Fibroblast of the aortic adventitia (primary cell): ENCODE measurements at places on chromosomes 1 and 21.

- DNase-seq, result no peak
These were observed 36.0 kb downstream of the TRAPPC10 start for GRCh38 chr21:44047996-44048560.

DNA sequence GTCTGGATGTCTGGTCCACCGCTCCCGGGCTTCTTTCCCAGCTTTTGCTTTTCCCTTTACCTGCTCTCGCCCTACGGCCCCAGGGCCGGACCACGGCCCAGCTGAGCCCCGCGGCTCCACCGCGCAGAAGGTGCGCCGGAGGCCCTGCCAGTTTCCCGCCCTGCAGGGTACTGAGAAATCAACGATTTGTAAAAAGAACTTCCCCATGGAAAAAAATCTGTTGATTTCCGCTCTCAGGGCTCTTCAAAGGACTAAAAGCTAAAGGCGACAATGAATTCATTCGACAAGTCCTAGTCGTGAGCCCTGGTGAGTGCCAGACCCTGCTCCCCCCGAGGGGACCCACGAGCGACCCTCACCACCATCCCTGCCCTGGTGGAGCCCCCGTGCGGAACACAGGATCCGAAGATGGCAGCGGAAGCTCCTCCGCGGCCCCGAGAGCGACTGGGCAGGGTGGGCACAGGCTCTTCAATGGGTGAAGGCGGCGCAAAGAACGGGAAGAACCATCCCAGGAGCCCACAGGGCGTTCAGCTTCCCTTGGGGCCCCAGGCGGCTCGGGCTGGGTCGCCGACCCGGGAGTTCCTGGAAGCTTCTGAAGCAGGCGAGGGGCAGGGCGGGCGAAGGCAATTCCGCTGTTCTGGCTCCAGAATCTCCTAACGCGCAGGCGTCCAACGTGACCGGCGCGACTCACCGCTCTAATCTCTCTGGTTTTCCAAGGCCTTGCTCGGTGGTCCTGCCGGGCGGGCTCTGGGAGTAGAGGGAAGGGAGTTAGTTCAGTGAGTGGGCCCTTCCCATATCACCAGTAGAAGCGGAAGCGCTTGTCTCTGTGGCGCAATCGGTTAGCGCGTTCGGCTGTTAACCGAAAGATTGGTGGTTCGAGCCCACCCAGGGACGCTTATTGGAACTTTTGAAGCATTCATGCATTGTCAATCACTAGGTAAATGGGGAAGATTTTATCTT, 6.6 kb upstream of the RNU1-2 start:
- DNase-seq, result peak; percentile 70

DNA sequence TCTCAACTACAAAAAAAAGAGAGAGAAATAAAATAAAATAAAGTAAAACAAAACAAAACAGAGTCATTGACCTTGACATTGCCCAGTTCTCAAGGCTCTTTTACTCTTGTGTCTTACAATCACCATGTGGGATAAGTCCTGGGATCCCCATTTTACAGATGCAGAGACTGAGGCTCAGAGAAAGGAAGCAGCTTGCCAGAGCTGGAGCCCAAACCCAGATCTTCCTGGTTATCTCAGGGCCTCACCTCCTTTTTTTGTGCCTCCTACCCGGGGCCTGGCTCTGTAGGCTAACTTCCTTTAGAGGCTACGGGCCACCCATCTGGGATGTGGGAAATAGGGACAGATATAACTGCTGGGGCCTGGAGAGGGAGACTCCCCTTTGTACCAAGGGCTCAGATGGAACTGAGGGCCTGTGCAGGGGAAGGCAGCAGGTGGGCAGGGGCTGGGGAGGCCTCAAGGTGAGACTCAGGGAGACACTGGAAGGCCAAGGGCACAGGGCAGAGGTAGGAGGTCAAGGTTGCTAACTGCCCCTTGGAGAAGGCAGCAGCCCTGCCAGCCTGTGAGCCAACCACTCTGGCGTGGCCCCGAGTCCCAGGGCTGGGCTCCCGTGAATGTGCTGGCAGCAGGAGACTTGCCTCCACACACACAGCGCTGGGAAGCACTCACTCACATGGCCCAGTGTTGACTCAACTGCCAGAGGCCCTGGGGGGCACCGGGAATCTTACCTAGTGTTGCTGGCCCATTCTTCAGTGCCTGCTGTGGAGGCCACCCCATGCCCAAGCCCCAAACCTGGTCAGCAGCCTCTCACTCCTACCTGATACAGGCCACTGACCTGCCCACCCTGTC, 6.5 kb upstream of the ECE1 start:
- DNase-seq, result no peak

DNA sequence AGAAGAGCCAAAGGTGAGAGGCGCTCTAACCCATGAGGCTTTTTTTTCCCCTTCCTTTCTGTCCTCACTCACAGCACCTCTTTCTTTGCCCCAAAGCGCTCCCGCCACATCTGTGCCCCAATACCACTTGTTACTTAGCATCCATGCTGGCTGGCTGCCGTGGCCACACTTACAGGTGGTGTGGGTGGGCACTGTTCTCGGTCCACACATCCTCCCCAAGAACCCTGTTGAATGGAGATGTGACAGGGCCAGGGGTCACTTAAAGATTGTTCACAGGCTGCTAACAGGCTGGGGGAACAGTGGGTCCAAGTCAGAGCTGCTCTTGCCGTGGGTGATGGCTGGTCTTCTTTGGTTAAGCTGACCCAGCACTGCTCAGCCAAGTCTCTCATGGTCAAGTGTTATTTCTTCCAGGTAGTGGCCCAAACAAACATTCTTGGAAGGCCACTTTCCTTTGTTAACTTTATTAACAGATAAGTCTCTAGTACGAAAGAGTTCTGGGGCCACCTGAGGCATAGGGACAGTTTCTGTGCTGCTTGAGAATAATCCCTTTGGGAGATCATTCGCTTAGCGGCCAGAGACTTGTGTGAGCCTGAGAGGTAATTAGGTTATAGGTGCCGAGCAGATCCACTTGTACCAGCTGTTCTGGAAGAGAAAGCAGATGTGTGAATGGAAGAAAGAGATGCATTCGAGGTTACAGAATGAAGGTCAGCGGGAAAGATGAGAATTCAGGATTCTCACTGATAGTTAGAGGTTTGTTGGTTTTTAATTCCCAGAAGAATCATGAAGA, 62.6 kb upstream of the IRF2BP2 start:
- DNase-seq, result peak; percentile 42

- peak; percentile 59 for DNase-seq
These were observed 1.2 kb downstream of the PTPN14 start for GRCh38 chr1:214550013-214550856.

- peak; percentile 80 for DNase-seq
These were observed 240.7 kb upstream of the HOOK1 start for GRCh38 chr1:59574085-59574484.

DNA sequence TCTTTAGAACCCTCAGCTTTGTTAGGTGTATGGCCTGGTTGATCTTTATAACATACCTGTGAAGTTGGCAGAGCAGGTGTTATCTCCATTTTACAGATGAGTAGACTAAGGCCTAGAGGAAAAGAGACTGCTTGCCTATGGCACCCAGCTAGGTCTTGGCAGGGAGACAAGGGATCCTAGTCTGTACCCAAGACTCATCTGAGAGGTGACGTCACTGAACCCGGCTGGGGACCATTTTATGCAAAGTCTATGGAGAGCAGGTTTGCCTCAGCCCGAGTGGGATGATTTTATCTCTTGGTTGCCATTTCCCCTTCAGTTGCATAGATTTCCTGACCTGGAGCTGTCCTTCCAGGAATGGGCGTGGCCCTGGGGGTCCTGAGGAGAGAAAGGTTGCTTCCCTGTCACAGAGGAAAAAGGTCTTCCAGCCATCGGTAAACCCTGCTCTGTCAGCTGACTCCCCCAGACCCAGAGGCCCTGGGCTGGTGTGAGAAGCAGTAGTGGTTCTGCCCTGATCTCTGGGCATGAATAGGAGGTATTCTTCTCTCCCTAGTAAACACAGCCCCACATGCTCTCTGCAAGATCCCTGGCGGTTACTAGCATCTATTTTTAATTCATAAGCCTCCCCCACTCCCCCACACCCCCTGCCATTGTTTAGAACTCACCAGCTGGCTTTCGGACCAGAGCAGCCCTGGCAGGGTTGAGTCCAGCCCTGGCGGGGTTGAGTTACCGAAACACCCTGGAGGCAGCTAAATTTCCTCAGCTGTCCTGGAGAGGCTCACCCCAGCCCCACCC, 19.6 kb downstream of the TMCC2 start:
- peak; percentile 68 for DNase-seq

DNA sequence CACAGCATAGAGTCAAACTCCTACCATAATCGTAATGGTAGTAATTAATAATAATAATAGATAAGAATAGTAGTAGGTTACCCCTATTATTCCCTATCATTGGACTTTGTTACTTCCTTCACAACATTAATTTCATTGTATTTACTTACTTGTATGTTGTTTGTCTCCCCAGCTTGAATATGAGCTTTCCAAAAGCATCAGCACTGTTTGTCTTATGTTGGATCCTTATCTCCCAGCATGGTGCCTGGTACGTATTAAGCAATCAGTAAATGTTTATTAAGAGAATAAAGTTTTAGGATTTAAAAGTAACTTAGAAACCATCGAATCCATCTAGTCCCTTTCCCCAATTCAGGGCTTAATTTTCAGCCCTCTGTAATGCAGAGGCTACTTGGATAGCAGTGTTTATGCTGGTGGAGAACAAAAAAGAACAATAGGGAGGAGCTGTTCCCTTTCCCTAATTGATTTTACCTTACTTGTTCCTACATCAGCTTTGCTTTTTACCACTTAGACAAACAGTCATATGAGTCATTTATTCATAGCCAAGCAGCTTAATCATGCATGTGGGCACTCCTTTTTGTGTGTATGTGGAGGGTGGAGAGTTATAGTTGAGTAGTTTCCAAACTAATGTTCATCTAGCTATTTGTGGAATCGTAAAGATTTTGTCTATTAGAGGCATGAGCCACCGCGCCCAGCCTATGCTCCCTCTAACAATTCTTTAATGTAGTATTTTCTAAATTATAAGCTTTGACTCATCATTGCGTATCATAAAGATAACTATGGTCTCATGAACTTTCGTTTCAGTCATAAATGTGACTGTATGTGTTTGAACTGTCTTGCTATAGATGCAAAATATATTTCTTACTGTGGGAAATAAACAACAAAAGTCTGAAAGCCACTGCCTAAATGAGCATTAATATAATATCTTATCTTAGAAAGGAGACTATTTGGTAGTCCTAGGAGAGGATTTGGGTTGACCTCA, 20.9 kb upstream of the DR1 start:
- DNase-seq, result peak; percentile 73

- DNase-seq, result no peak
These were observed 65.6 kb downstream of the GRIK3 start for GRCh38 chr1:36968730-36969129.

- no peak for DNase-seq
These were observed 7.3 kb upstream of the IL10 start for GRCh38 chr1:206779638-206780037.

DNA sequence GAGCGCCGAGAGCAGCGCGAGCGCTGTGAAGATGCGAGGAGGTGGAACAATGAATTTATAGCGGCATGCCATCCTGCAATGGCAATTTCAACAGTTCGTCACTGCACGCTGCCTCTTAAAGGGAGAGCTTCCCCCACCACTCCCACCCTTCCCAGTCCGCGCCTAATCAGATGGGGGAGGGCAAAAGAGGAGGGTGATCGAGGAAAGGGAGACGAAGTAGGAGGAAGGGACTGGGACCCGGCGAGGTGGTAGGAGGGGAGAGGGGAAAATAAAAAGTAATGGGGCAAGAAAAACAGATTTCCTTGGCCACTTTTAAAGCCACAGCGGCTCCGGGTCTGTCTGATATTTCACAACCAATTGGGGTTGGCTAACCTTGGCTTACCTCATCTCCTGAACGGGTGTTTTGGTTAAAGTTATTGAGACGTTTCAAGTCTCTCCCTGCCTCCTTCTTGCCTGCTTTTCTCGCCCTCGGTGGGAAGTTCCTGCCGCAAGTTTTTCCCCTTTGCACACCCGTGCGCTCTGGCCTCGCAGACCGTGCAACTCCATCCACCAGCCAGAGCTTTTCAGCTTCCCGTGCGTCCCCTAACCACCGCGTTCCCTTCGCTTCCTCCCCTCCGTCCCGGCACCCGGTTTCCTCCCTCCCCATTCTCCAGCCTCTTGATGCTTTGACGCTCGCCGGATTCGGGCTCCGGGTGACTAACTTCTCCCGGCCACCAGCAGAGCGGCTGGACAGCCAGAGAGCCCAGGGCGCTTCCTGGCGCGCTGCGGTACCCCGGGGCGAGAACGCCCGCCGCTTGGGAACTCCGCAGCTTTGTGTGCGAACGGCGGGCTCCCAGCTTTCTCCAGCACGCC, at the start of gene ADAMTS5:
ADAMTS5 (minus strand) TSS at position 27 of the 852 bp plus-strand sequence. CDS start 697 bp downstream, outside the sequence.
- DNase-seq, result peak; percentile 83

GRCh38 chr1:29254346-29254745, 18.0 kb downstream of the PTPRU start:
- no peak for DNase-seq

DNA sequence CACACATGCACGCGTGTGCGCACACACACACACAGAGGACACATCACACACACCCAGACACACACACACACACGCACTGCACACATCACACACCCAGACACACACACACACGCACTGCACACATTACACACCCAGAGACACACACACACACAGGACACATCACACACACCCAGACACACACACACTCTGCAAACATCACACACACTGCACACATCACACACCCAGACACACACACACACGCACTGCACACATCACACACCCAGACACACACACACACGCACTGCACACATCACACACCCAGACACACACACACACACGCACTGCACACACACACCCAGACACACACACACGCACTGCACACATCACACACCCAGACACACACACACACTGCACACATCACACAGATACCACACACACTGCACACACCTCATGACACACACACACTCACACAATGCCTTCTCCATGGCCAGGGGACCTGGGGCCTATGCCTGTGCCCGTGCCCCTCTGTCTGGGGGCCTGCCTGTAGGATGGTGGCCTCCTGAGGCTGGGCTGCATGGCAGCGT, 24.4 kb downstream of the CRYAA start:
- no peak for DNase-seq

DNA sequence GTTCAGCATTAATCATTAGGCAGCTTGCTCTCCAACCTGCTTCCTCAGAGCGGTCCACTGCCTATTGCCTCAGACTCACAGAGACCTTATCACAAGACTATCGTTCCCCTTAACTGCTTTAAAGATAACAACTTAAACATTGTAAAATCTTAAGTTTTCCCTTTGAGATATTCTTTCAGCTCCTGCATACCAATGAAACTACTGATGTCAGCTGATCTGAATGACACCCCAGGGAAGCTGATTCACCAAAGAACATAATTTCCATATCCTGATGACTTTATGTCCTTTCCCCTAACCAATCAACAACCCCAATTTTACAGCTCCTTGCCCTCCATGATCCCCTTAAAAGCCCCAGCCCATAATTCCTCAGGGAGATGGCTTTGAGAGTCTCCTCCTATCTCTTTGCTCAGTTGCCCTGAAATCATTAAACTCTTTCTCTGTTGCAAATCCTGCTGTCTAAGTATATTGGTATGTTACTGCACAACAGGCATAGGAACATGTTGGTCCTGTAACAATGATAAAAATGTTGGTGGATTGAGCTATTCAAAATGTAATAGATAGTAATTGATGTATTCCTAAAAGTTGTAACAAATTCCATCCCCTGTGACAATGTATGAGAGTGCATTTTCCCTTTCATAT, 621.4 kb upstream of the RGS18 start:
- DNase-seq, result no peak

- no peak for DNase-seq
These were observed 19.9 kb downstream of the TBX19 start for GRCh38 chr1:168300626-168301025.

- peak; percentile 97 for DNase-seq
These were observed 12.2 kb downstream of the UTP25 start for GRCh38 chr1:209839875-209840546.

GRCh38 chr1:176815621-176816020, 348.9 kb downstream of the ASTN1 start:
- DNase-seq, result no peak
